ENCODE measurements at places on chromosomes 7 and 10.

DNA sequence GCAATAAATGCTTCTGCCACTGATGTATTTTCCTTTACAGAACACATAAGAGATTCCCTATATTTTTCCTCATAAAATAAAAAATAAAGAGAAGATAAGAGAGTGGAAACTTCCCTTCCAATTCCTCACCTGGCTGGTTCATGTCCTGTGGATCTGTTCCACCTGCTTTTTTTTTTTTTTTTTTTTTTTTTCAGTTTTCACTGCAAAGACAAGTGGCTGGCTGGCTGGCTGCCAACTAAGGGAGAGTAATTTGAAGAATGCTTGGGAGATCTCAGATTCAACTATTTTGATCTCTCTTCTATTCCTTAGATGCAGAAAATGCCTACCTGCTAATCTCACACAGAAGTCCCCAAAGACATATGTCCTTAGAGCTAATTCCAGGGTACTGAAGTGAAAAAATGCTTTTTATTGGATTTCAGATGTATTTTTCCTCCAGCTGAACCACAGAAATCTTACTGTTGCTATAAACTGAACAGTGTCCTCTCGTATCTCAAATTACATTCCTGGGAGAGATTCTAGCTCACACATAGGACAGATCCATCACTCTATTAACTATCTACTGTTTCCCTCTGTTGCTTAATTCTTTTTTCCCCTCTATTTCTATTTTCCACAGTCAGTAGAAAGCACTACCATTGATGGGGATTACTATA lies 120.8 kb downstream of the NRCAM start:
- no peak for DNase-seq

DNA sequence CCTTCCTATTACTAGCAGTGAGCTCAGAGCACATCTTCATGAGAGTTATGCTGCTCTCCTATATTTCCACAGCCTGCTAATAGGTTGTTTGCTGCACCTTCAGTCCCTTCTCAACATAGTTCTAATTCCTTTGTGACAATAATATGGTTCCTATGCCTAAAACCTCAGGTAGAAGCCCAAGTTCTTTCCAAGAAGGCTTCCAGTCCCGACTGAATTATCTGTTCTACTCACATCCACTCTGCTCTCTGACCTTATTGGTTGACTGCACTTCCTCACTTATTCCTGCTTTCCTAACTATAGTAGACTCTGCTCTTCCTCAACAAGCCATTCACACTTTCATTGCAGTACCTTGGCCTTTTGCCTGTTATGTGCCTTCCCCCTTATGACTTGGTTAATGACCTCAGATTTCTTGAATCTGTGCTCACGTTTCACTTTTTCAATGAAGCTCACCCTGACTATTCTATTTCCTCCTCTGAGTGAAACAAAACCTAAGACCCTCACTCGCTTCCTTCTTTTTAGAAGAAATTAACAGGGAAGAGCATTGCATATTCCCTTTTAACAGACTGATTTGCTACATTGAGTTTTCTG lies 132.7 kb downstream of the MDFIC start:
- DNase-seq, result no peak

- DNase-seq, result no peak
Observed at GRCh38 chr7:94687810-94688209, 31.9 kb upstream of the SGCE start.

DNA sequence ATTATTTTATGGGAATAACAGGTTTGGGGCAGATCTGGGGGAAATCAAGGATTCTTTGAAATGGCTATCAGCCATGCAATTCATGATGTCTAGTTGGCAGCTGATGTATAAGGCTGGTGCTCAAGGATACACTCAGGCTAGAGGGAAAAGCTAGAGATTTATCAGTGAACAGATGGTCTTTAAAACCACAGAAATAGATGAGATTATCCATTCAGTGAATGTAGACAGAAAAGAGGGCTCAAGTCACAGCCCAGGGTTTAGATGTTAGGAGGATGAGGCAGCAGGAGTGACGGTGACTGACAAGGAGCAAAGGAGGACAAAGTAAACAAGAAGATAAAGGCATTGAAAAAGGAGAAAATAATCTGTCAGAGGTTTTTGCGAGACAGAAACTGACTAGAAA lies 238.7 kb downstream of the CDK14 start:
- no peak for DNase-seq

- DNase-seq, result no peak
Observed at GRCh38 chr7:111168182-111168581, 77.3 kb downstream of the LRRN3 start.

DNA sequence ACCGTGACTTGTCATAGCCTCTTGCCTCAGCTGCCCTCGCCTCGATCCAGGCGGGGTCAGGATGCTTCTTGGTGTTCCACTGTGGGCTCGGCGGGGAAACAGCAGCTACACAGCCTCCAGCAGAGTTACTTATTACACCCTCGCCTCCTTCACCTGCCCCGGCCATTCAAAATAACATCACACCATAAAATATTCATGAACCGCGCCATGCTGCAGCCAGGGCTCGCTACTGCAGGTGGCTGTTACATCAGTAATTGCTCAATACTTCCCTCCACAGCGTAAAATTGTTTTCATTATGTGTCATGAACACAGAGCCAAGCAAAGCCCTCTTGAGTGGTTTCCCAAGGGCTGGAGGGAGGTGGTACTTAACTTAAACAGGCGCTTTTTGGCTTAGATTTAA lies 241.5 kb upstream of the SP8 start:
- no peak for DNase-seq

GRCh38 chr10:20059084-20059835 lies 243.0 kb downstream of the PLXDC2 start:
- no peak for DNase-seq

GRCh38 chr10:126227762-126228134 lies 160.5 kb downstream of the ADAM12 start:
- DNase-seq, result no peak

All from Ammon's horn (tissue), 1 donor.